Urinary bladder (tissue), 4 donors: ENCODE measurements at places on chromosomes 7 and 10. TPM values are rescaled to one million over a fixed set of nuclear protein-coding genes. Genes with fewer than 3 reads are reported as not detected.

ERCC6 gene
- 27.1 TPM for total RNA-seq

SEC61G gene
- 177 TPM for total RNA-seq

FAM53B gene
- 19.8 TPM for total RNA-seq

LBX1 gene
- not detected for total RNA-seq

CPA2 gene
- total RNA-seq: not detected

AOAH gene
- total RNA-seq: 7.1 TPM
